ENCODE measurements at places on chromosomes 5 and 9.

DNA sequence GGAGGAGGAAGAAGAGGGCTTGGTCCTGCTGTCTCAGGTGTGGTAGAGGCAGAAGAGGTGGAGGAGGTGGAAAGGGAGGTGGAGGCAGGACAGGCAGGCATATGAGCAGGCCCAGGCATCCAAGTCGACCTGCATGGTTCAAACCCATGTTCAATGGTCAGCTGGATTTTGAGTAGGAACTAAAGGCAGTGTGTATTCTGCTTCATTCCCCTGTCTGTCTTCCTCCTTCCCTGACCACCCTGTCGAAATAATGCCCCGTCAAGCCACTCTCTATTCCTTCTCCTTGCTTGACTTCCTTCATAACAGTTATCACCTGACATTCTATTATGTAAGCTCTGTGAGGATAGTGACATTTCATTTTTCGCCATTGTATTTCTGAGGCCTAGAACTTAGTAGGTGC, 34.8 kb downstream of the ATP6V0E1 start:
- no peak for DNase-seq

GRCh38 chr5:88610586-88610985, 272.4 kb downstream of the MEF2C start:
- DNase-seq, result no peak

DNA sequence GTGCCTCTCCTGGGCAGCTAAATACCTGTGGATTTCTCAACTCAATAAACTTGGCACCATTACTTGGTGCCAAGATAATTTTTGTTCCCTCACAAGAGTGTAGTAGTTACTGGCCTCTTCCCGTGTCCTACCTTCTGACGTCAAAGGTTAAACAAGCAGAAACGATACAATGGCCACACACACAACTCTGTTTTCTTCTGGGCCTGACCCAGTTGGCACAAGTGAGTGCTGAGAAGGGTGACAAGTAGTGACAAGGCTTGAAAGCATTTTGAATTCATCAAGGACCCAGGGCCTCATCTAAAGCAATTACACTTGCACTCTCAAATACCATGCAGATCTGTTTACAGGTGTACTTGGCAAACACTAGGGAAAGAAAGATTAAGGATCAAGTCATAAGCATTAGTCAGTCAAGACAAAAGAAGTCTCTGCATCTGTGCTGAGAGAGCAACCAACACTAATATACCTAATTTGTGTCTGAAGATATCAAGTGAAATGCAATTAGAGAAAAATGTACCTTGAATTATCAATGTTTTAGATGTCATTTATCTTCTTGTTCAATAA, 30.8 kb downstream of the RASEF start:
- DNase-seq, result no peak

DNA sequence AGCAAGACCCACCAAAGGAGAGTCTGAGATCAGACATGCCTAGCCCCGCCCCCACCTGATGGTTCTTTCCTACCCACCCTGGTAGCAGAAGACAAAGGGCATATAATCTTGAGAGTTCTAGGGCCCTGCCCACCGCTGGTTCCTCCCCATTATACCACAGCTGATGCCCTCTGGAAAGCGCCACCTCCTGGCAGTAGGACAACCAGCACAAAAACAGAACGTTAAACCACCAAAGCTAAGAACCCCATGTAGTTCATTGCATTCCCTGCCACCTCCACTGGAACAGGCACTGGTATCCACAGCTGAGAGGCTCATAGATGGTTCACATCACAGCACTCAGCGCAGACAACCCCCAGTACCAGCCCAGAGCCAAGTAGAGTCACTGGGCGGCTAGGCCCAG, 81.2 kb upstream of the TRPC7 start:
- DNase-seq, result no peak

- DNase-seq, result no peak
These were observed 53.8 kb downstream of the ABHD17B start for GRCh38 chr9:71857159-71857558.

- no peak for DNase-seq
These were observed 158.7 kb downstream of the GNAQ start for GRCh38 chr9:77872863-77873262.

DNA sequence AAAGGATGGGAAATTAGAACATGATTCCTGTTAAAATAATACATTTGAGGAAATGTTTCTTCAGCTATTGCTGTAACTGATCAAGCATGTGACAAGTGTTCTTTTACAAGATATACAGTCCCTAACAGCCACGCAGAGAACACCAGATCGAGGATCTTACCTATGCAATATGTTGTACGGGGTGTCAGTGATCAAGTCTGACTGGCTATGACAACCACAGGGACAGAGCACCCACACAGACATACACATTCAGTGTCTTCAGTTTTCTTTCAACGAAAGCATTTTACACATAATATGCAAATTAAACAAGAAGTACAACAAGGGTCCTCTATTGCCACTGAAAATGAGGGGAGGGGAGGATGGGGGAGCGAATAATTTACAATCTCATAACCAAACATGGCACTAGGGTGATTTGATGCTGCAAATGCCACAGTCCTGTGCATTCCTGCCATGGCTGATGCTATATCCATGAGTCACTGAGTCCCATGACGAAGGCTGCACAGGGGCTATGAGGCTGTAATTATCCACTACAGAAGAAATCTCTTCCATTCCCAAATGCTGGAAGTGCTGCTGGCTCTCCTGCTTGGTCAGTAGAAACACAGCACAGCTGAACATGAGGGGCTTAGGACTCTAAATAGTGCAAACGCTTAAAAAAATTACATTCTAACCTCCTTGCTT, 118.2 kb downstream of the KLHL3 start:
- DNase-seq, result no peak

- no peak for DNase-seq
These were observed 31.6 kb downstream of the LMNB1 start for GRCh38 chr5:126808521-126808988.

- no peak for DNase-seq
These were observed 297.0 kb upstream of the ACTBL2 start for GRCh38 chr5:57779383-57780223.

GRCh38 chr5:126419102-126419501, 4.1 kb upstream of the GRAMD2B start:
- no peak for DNase-seq

DNA sequence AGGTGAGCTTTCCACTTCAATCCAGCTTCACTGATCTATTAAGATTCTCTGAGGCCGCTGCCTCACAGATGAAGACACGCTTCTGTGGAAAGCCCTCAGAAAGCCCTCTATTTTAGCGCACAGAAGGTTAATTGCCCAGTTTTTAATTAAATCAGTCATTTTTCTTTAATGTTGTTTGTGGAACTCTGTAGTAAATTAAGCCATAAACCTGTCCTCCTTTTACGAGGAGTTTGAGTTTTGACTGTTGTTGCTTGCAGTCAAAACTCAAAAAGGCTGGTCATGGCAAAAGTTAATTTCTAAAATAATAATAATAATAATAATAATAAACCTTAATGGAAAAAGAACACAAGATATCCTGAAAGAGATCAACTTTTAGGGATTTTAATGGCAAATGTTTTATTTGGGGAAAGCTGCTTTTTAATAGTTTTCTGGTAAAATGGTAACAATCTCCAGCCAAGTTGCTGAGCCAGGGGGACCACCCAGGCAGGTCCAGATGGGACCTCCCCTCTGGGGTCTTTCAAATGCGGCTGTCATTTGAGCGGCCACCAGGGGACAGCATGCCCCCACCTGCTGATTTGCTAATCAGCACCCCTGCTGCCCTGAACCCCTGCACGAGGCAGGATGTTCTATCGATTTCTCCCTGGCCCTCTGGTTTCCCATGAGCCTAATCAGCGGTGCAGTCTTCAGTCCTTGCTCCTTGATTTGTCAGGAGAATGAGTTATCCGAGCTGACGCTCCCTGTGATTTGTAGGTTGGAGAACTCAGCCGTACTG, 247.2 kb downstream of the FSTL4 start:
- DNase-seq, result no peak

DNA sequence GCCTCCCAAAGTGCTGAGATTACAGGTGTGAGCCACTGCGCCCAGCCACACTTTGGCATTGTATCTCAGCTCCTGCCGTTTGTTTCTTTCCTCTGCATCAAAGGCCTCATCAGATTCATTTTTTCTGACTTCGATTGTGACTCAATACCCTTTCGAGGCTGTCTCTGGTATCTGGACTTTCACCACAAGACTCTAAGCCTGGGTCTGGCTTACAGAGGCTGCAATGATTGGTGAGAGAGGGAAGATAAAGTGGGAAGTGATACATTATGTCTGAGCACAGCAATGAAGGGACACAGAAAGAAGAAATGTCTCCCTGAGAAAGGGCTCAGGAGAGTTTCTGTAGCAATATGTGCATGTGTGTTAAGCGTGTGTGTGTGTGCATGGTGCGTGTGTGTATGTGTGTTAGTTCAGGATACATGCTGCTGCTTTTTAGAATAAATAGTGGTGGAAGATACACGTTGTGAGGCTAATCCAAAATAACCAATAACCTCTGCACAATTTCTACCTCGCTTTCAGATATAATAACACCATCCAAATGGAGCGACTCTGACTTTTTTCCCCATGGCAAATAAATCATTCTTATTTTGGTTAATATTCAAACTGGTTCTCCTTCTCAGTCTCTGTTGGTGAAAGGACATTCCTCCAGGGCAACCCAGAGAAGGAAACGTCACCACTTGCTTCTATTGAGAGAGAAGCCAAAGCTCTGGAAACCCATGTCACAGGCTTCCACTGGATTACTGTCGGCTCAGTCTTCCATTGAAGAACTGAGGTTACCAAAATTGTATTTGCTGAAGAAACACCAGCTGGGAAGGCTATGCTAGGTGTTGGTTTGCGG, 8.1 kb upstream of the DAB2 start:
- no peak for DNase-seq

GRCh38 chr5:65984098-65984885, 57.9 kb downstream of the ERBIN start:
- DNase-seq, result no peak

DNA sequence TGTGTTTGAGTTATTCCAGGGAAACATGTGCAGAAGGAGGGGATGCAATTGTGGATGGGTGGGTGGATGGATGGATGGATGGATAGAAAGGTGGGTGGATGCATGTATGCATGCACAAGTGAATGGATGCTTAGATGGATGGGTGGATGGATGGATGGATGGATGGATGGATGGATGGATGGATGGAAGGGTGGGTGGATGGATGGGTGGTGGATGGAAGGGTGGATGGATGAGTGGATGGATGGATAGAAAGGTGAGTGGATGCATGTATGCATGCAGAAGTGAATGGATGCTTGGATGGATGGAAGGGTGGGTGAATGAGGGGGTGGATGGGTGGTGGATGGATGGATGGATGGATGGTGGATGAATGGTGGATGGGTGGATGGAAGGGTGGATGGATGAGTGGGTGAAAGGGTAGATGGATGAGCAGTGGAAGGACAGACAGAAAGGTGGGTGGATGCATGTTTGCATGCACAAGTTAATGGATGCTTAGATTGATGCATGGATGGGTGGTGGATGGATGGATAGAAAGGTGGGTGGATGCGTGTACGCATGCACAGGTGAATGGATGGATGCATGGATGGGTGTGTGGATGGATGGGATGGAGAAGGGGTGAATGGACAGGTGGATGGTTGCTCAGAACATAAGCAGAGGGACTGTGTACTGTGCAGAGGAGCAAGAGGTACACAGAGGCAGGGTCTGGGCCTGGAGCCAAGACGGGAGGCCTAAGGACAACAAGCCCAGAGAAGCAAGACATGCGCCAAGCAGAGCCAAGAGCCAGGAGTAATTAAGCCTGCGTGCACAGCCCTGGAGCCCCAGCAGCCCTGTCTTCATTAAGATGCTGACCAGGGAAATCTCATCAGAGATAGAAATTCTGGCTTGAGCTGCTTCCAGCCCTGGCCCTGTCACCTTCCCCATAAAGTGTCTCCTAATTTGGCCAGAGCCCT, 84.6 kb upstream of the PPP1R26 start:
- DNase-seq, result no peak

GRCh38 chr9:14362175-14362574, 48.2 kb upstream of the NFIB start:
- DNase-seq, result no peak

GRCh38 chr9:136004712-136005111, 43.5 kb upstream of the UBAC1 start:
- DNase-seq, result no peak

- no peak for DNase-seq
These were observed 93.1 kb downstream of the PDE4D start for GRCh38 chr5:59800347-59800893.

DNA sequence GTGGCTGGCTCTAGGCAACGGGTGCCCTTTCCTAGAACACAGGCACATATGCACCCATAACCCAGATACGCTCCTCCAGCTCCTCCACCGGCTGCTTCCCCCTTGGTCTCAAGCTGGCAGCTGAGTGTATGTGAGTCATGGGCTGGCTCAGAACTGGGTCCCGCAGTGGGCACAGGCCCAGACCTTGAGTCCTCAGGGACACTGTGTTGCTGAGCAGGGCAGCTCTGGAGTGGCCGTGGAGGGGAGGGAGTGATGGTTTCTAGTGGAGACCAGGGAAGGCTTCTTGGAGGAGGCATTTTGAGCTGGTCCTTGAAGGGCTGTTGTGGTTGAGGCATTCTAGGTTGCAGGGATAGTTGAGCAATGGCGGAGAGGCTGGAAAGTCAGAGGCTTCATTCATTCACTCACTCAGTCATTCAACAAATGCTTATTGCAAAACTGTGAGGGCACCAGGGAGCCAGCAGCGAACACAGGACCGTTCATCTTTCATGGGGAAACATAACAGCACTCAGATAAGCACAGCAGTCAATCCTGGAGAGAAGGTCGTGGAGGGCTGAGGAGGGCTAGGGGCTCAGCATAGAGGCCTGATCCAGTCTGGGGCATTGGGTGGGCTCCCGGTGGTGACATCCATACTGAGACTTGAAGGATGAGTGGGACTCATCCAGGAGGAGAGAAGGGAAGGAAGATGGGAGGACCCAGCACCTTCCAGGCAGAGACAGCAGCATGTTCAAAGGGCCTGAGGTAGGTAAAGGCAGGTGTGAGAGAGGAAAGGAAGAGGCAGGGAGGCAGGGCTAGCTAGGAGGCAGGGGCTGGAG, 2.4 kb downstream of the BBLN start:
- no peak for DNase-seq

- no peak for DNase-seq
These were observed 15.7 kb upstream of the FBXW2 start for GRCh38 chr9:120808931-120809330.

- DNase-seq, result no peak
These were observed 38.9 kb downstream of the BICD2 start for GRCh38 chr9:92725766-92726165.

DNA sequence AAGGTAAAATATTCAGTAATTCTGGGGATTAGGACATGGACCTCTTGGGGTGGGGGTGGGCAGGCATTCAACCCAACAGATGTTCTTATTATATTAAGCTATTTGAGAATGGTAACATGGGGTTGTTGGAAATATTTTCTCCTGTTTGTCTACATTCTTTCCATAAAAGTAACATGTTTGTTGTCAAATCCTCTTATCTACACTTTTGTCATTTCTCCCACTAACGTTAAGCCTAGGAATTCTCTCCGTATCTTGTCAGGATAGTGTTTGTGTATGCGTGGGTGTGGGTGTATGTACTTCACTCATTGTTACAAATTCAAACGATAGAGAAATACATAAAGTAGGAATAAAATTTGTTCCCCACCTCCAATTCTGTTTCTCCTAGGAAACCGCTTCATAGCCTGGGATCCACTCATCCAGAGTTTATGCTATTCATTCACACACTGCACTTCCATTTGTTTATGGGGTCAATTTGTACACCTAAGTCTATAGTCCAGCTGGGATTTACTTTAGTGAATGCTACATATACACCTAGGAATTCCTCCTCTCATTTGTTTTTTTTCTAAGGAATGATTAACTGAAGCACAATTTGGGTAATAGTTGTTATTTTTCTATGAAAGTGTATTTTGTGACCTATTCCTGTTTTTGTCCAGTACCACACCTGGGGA, 216.8 kb downstream of the DCP2 start:
- no peak for DNase-seq

- DNase-seq, result no peak
These were observed 3.6 kb downstream of the ZFP2 start for GRCh38 chr5:178899289-178899688.

Data from activated T-helper 1 cell treated with Interleukin-2 at 50 U/mL for 16 hours (primary cell).